ENCODE measurements at places on chromosomes 5 and 9.

GRCh38 chr9:77599492-77599891 lies 48.6 kb downstream of the GNA14 start:
- no peak overlapping the region for H3K4me3 ChIP-seq
- no peak overlapping the region for H3K27ac ChIP-seq
- DNase-seq, result no peak
- no peaks in the 10 kb centered on the region for H3K4me1 ChIP-seq

- H3K27me3 ChIP-seq, result no peaks in the 10 kb centered on the region
- H3K4me1 ChIP-seq, result peaks cover 20% of the 10 kb centered on the region
- H3K4me3 ChIP-seq, result no peak overlapping the region
- no peak for DNase-seq
- H3K36me3 ChIP-seq, result no peaks in the 10 kb centered on the region
Observed at GRCh38 chr5:14180437-14180836, 37.3 kb downstream of the TRIO start.

DNA sequence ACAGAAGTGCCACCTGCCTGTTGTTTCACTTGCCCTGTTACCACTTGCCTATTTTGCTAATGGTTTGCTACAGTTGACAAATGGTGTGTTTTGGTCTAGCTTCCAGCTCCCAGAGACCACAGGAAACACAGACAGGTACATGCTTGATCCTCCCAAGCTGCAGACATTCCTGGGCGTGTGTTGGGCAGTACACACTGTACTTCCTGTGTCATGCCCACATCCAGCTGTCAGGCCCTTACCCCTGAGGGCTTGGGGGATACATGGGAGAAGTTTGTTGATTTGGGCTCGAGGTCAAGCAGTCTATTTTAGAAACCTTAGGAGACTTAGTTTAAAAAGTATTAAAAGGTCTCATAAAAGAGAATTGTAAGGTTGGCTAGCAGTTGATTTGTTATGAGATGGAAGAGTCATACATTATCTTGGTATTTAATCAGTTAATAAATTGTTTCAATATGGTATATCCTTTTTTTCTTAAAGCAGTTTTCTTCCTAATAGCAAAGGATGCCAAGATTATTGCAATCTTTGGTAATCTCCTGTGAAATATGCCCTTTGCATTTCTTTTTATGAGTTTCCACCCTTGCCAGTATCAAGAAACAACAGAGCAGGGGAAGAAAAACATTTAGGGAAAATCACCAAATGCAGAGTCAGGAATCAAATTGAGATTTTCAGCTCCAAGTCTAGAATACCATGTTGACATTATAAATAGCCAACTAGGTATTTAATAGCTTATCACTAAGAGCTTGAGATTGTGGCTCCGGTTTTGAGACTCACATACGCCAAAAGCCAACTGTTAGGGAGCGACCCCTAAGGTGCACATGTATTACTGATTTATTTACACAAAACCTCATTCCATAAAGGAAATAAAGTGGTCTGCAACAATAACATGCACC lies 52.3 kb upstream of the CD180 start:
- H3K4me1 ChIP-seq, result peaks cover 25% of the 10 kb centered on the region
- H3K36me3 ChIP-seq, result no peaks in the 10 kb centered on the region
- no peak overlapping the region for H3K4me3 ChIP-seq
- no peaks in the 10 kb centered on the region for H3K27me3 ChIP-seq

DNA sequence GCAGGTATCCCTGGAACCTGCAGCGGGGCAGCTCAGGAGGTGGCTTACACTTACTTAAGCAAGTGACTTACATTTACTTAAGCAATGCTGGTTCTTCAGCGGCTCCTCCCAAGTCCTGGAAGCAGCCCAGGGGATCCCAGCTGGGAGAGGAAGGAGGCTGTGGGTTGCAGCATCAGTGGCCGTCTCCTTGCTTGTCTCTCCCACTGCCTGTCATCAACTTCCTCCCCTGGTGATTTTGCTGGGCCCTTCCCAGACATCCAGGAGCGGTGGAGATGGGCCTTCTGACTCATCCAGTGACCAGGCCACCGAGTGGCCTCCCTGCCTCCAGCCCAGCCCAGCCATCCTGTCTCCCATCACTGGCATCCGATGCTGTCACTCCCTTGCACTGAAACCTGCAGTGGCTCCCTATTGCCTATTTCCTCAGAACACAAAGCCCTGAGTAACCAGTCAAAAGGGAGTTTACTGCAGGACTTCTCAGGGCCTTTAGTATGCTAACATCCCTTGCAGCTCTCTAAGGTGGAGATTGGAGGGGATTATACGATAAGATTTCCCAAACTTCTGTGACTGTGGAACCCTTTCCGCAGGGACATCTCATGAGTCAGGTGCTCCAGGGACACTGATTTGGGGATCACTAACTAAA lies 155.9 kb upstream of the PHYKPL start:
- H3K4me1 ChIP-seq, result no peaks in the 10 kb centered on the region
- H3K27me3 ChIP-seq, result no peaks in the 10 kb centered on the region
- no peaks in the 10 kb centered on the region for H3K36me3 ChIP-seq
- DNase-seq, result no peak

DNA sequence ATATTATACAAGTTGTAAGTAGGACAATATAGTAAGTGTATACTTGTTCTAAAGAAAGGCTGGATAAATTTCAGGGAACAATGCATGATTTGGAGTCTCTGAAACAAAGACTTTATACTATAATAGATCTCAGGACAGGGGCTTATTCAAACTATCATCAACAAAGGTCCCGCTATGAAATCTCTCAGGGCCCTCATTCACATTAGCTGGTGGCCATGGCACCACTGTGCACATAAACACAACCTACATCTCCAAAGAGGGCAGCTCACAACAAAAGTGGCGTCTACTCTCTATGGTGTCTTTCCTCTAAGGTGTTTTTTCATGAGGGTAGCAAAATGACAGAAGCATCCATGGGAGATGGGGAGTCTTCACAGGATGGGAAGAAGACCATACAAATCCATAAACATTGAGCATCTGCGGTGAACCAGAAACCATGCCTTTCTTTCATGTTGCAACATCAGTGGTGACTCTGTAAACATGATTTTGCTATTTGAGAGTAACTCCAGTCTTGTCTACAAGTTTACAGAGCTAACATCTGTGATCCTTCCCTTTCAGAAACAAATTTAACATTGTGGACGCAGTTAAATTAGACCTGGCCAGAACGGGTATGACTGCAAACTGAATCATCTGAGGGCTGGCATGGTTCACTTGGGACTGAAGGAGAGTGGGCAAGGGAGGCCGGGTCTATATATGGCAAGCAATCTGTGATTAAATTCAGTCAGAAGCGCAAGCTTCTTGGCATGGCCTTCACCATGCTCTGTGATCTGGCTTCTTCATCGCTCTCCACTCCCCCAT lies 5.5 kb downstream of the TTLL11 start:
- no peak overlapping the region for H3K4me3 ChIP-seq
- no peak for DNase-seq
- H3K4me1 ChIP-seq, result peaks cover 34% of the 10 kb centered on the region

DNA sequence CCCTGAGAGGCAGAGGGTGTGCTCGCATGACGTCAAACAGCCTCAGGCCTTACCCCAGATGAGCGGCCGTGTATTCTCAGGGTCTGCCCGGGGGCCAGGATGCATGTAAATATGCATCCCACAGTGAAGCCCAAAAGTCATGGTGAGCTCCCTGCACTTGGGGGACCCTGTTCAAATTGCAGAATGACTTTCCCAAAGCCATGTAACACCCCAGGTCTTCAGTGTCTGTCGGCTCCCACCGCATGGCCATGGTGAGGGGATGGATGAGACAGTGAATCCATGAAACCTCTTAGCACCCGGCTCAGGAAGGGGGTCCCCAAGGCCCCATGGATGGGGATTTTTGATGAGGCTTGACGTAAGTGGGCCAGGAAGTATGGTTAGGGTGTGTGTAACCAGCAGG lies 9.3 kb upstream of the COL5A1 start:
- no peak for DNase-seq
- H3K27me3 ChIP-seq, result no peaks in the 10 kb centered on the region
- H3K27ac ChIP-seq, result no peak overlapping the region
- H3K36me3 ChIP-seq, result no peaks in the 10 kb centered on the region
- H3K4me3 ChIP-seq, result no peak overlapping the region

DNA sequence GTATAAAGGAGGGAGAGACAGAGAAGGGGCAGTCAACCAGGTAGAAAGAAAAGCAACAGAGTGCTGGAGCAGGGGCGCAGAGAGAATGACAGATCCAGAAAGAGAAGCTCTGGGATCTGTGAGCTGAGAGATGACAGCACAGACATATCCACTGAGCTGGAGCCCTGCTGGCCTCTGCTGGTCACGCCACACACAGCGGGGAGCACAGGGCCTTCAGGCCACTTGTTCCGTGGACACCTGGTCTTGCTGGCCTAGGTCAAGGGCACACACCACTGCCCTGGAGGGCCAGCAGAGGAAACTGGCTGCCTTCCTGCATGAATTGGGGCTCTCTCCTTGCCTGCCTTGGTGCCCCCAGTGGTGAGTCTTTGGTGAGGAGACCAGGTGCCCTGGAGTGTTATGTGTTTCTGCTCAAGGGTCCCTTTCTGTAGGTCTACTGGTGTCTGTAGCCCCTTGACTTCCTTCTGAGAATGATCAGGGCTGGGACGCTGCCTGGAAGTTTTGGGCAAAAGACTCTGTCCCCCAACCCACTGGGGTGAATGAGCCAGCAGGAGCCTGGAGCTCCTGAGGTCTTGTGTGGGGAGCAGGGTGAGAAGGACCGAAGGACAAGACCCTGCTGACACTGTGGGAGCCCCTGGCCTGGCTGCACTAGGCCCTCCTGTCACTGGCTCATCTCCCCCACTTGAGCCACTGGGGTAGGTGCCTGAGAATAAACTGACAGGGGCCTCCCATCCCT lies 59.2 kb upstream of the ADAMTS2 start:
- H3K27me3 ChIP-seq, result no peaks in the 10 kb centered on the region
- no peak for DNase-seq
- H3K36me3 ChIP-seq, result no peaks in the 10 kb centered on the region
- H3K4me3 ChIP-seq, result no peak overlapping the region

DNA sequence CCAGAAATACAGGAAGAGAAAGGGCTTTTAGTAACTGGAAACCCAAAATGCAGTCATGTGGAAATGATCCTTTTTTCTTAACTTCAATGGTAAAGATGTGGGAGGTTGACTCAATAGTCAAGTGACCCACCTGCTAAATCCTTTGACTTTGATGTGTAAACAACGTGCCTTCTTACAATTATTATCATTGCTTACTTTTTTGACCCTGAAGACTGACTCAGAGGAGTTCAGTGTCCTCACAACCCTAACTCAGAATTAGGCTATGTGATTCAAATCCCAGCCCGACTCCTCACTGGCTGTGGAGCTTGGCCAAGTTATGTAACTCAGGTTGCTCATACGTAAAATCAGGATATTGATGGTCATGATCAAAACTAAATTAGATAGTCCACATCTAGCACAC lies 27.9 kb downstream of the ANXA1 start:
- no peak overlapping the region for H3K4me3 ChIP-seq
- no peak overlapping the region for H3K27ac ChIP-seq
- DNase-seq, result no peak
- H3K4me1 ChIP-seq, result peaks cover 44% of the 10 kb centered on the region

DNA sequence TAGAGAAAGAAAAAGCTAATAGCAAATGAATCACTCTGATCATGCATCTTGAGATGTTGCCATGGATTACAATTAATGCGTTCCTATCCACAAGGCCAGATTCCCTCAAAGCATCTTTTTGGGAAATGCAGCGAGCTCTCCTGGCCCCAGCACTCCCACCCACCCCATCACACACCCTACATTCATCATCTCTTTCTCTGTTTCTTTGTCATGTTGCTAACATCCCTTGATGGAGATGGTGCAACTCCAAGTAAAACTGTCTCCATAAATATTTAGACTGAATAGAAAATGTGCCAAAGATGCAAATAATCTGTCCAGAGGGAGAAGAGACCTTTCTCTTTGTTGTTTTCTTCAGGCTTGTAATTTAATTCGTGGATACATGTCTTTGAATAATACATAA lies 30.8 kb upstream of the TNC start:
- no peak for DNase-seq
- H3K36me3 ChIP-seq, result no peaks in the 10 kb centered on the region
- H3K4me1 ChIP-seq, result no peaks in the 10 kb centered on the region
- H3K4me3 ChIP-seq, result no peak overlapping the region
